ENCODE measurements at places on chromosomes 5 and 9.

DNA sequence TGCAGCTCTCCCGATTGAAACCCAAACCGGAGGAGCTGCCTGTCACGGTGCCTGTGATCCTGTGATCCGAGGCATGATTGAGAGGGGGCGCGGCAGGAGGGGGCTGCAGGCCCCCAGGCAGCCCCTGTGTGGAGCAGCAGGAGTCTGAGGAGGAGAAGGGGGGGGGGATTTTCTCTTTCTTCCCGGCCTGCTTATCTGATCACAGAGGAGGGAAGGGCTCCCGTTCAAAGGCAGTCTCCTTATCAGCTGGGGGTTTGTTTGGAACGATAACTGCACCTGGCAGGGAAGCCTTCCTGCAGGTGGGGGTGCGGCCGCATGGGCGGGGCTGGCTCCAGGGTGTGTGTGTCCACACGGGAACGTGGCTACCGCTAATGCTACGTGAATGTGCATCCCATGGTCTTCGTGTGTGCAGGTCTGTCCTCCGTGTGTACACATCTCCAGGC is 38.4 kb downstream of the LMX1B start:
- DNase-seq = no peak

DNA sequence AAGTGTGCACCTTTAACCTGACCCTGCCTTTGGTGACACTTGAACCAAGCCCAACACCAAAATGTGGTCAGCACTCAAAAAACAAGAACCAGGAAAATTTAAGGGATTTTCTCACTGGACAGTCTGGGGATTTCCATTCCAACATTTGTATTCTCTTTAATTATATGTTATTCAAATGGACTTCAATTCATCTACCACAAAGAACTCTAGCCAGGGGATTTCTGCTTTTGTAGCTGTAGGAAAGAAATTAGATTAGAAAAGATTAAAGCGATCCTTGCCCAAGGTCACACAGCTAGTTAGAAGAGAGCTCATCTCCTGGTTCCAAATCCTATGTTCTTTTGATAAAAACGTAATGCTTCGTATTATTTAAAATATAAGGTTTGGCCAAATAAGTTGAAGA is 94.8 kb upstream of the JAK2 start:
- DNase-seq = no peak

DNA sequence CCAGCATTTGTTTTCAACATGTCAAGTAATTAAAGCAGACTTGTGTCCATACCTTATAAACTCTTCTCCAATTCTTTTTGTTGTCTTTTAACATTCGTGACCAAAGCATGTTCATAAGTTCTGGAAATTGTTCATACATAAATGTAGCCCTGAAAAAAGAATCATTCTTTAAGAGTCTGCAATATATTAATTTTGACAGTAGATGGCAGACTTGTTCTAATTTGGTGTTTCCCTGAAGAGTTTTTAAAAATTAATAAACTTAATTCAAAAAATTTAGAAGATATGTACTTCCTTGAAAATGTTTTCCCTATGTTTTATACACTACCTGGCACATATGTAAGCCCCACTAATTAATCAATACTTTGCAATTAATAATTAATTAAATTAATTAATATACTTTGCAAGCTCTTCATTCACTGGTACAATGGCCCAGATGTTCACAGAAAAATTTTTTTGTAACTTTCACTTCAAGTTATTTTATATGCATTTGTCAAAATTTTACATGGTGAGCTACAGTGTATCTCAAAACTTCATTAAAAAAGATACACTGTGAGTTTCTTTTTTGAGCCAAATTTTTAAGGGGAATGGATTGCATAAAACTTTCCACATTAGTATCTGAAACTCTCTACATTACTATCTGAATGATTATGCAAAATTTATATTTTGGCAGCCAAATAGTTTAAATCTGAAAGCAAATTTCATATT is 42.1 kb downstream of the CLINT1 start:
- DNase-seq = no peak

- no peak for DNase-seq
These were observed 101.2 kb downstream of the NLN start for GRCh38 chr5:65823204-65823603.

DNA sequence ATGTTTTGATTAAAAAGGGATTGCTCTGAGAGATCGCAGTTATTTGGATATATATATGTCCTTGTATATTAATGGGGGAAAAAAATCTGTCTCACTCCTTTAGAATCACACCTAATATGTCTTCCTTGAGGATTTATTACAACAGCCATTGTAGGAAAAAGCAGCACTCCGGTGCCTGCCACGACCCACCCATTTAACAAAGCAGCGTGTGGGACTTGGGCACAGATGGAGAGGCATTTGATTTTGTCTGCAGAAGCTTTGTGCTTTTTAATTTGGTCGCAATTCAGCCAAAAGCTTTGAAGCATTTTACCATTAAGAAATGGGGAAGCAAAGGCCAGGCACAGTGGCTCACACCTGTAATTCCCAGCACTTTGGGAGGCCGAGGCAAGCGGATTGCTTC is 159.2 kb downstream of the SMARCA2 start:
- DNase-seq = no peak

All from CMK (cell line).